CD4-positive, alpha-beta T cell treated with Interleukin-6 at 100 ng/mL for 8 hours (primary cell): ENCODE measurements at places on chromosomes 2 and 18.
A peak's percentile ranks its signal among the peaks of the same experiment; 100 is the strongest.

DNA sequence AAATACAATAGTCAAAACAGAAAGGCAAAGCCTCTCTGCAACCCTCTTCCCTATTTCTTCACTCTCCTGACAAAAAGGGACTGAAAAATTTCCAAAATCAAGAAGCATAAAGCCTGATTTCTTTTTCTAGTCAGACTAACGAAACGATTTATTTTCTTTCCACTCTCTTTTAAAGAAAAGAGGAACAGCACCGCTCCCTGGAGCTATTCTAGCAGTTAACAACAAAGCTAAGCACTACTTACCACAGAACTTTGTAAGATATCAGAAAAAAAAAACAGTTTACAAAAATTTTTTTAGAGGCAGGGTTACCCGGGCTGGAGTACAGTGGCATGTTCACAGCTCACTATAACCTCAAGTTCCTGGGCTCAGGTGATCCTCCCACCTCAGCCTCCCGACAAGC lies 14.4 kb upstream of the FHL2 start:
- DNase-seq, result no peak

GRCh38 chr18:3211236-3211992 lies 8.4 kb downstream of the MYOM1 start:
- DNase-seq, result no peak

GRCh38 chr2:16654833-16655444 lies 10.7 kb downstream of the CYRIA start:
- no peak for DNase-seq

DNA sequence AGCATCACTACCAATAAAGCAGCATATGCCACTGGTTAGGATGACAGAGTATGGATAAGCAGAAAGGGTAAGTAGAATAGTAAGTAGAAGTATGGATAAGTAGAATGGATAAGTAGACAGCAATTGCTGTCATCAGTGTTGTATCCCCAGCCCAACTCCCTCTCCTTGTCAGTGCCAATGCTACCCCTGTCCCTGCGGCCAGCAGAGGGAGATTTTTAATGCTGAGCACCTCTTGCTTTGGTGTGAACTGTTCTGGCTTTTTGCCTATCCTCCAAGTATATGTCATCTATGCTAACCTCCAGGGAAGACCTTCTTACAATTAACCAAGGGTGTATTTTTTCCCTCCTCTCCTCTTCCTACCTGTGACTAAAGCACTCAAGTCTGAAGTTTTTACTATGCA lies 136.7 kb upstream of the SPHKAP start:
- DNase-seq, result no peak

- DNase-seq, result no peak
Observed at GRCh38 chr18:61992285-61992684, 99.5 kb upstream of the RNF152 start.

GRCh38 chr2:234273887-234274584 lies 222.8 kb downstream of the ARL4C start:
- peak; percentile 53 for DNase-seq

- DNase-seq, result no peak
Observed at GRCh38 chr18:3689986-3690763, 240.2 kb downstream of the TGIF1 start.

DNA sequence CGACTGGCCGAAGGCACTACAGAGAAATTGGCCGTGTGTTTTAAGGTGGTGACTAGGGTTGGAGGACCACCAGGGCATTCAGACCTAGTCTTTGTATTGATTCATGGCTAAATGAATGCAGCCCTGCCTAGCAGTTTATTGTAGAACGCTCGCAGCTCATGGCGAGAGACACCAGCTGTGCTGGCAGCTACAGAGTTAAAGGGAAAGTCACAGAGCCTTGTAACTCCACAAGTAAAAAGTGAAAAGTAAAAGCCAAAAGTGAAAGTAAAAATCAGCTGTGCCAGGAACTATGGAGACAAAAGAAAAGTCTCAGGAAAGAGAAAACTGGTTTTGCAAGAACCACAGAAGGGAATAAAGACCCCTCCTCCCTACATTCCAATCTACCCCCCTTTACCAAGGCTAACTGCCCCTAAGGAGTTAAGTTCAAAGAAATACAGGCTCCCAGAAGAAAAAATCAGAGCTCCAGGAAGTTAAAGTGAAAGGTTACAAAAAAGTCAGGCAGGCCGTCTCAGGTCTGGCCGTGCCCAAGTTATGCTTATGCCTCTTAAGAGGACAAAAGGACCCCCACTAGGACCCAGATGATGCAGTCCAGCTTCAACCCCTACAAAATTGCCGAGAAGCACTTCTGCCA lies 46.4 kb upstream of the SELENOI start:
- peak; percentile 18 for DNase-seq

DNA sequence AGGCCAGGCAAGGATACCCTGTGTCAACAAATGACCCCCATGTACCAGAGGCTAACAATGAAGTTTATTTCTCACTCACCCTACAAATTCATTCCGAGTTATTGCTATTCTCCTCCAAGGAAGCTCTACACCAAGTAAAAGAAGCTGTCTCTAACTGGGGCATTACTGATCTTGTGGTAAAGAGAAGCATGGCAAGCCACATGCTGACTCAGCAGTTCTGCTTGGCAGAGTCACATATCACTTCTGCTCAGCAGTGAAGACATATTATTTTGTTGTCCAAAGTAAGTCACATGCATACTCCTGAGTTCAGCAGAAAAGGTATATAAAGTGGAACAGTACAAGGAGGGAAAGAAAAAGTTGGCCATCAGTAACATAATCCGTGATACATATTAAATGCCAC lies 315.8 kb downstream of the GULP1 start:
- DNase-seq, result no peak

- DNase-seq, result peak; percentile 54
Observed at GRCh38 chr18:69968039-69968438, 20.4 kb upstream of the CD226 start.

DNA sequence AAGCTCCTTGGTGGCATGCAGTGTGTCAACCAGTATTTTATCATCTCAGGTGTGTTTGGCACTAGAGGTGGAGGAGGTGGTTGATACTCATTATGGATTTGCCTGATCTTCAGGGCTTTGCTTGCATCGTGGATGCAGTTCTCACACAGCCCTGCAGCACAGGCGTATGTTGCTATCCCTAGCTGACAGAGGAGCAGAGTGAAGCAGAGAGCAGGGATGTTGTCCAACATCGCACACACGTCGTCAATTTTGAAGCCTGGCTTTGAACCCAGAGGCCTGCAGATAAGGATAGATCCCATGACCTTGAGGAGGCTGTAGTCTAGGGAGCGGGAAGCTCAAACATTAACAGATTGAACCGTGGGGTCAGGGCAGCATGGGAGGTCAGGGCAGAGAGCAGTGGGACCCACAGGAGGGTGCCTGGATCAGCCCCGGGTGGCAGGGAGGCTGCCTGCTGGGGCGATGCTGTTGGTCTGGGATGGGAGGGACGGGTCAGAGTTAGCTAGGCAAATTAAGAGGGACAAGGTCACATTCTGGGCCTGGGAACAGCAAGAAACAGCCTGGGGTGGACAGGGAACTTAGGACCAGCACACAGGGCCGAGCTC lies 4.2 kb downstream of the RNF144A start:
- no peak for DNase-seq

DNA sequence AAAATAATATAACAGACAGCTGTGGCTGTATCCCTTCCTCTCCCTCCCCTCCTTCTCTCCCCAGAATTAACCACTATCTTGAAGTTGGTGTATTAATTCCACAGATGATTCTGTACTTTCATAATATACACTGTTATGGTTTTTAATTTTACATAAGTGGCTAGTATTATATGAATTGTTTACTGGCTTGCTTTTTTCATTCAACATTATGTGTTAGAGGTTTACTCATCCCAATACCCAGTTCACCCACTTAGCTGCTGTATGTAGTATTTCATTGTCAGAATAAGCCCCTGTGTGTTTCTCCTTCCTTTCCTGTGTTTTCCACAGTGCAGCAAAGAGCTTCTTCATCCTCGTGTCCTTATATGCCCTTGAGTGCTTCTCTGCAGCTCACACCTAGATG lies 75.6 kb upstream of the B3GNT7 start:
- DNase-seq, result no peak

DNA sequence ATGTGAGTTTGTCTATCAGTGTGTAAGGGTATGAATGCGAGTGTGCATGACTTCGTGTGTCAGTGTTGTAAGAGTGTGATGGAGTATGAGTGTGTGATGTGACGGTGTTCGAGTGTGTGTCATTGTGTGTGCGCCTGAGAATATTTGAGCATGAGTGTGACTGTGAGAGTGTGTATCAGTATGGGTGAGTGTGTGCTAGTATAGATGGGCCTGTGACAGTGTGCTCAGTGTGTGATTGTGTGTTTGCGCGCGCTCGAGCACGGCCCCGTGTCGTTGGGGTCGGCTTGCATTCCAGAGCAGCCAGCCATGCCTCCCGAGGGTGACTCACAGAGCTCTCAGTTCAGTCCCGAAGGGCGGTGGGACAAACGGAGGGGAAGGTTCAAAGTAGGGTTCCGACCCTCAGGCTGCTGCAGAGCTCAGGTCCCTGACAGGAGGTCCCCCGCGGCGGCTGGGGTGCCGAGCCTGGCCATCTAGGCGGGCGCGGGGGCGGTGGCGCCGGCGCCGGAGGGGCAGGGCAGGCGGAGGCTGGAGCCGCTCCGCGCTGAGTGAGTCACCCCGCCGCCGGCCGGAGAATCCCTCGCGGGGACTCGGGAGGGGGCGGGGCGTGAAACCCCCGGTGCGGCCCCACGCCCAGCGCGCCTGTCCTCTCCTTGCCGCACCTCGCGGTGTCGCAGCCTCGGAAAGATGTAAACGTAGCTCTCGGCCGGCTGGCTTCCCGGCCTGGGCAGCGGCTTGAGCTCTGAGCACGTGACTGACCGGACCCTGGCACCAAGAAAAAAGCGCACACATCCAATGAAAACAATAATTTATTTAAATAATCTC lies 3.8 kb downstream of the DLX2 start:
- no peak for DNase-seq

- peak; percentile 76 for DNase-seq
Observed at GRCh38 chr18:35386600-35387100, 9.5 kb upstream of the ZNF396 start.

GRCh38 chr2:26905341-26906198 lies 57.6 kb downstream of the DPYSL5 start:
- DNase-seq, result no peak

- no peak for DNase-seq
Observed at GRCh38 chr18:8980918-8981317, 121.6 kb upstream of the NDUFV2 start.

GRCh38 chr18:48942086-48942485 lies 8.7 kb downstream of the SMAD7 start:
- DNase-seq, result no peak

- no peak for DNase-seq
Observed at GRCh38 chr18:8133888-8134287, 475.3 kb upstream of the RAB12 start.

GRCh38 chr2:239814116-239814860 lies 210.9 kb downstream of the NDUFA10 start:
- DNase-seq, result no peak

- no peak for DNase-seq
Observed at GRCh38 chr2:188664951-188665595, 309.1 kb upstream of the COL3A1 start.

GRCh38 chr2:235654103-235654813 lies 160.4 kb downstream of the AGAP1 start:
- no peak for DNase-seq

DNA sequence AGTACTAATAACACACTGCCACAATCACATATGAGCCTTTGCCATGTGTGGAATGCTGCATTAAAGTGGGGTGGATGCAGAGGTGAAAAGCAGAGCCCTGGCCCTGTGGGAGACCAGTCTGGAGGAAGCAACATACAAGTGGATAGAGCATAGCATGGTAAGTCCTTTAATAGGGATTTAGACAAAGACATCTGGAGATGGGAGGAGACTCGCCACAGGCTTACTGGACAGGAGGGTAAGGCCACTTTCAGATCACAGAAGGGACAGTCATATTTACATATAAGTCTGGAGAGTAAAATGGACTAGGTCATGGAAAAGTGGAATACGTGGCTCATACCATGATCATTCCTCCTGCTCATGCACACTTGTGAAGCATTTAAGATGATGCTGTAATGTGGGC lies 84.3 kb downstream of the PPP1R1C start:
- DNase-seq, result no peak

DNA sequence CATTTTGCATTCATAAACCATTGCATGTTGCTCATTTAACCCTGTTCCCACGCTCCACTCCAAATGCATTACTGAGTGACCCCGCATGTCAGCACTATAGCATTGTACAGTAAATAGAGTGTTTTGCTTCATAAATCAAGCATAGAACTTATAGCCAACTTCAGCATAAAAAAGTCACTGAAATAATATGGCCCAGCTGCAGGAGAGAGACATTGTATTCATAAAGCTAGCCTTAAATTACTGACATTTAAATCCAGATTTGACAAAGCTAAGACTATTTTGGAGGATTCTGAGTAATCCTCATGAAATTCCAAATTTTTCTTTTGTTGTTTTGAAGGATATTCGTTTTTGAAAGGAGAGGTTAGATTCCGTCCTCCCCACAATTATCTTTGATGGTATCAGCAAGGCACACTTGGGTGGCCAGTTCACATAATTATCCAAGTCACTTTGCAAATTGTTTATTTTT lies 320.9 kb upstream of the TCF4 start:
- DNase-seq, result no peak

GRCh38 chr2:162050513-162050961 lies 23.5 kb downstream of the DPP4 start:
- DNase-seq, result no peak

GRCh38 chr2:21415234-21415633 lies 291.5 kb downstream of the TDRD15 start:
- DNase-seq, result no peak

- DNase-seq, result no peak
Observed at GRCh38 chr2:24076849-24077534, 866 bp upstream of the SF3B6 start.

- DNase-seq, result no peak
Observed at GRCh38 chr2:11923935-11924334, 177.5 kb downstream of the LPIN1 start.

DNA sequence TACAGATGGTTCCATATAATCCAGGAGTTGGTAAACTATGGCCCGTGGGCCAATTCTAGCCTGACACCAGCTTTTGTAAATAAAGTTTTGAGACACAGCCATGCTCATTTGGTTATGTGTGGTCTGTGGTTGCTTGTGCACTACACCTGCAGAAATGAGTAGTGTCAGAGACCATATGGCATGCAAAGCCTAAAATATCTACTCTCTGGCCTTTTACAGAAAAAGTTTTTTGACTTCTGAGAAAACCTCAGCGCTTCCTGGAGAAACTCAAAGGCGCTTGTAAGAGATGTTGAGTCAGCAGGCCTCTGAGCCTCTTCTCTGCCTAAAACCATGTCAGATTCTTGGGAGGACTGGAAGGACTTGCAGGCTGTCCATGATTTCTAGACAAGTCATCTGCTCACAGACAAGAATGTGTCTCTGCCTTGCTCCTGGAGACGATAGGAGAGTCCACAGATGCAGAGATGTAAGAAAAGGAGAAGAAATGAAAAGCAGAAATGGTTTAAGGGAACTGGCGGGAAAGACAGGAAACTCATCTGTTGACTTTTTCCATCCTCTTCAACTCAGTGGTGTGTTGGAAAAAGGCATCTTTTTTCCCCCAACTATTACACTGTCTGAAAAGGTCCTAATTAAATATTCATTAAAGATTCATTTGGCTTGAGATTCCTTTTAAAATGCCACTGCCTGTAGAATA lies 5.2 kb downstream of the TTC39C start:
- DNase-seq, result peak; percentile 78
